SJSA1 (cell line): ENCODE measurements at places on chromosomes 6 and 20.

- peak; percentile 82 for DNase-seq
Measured at GRCh38 chr6:71404145-71404966, 115.7 kb downstream of the OGFRL1 start.

DNA sequence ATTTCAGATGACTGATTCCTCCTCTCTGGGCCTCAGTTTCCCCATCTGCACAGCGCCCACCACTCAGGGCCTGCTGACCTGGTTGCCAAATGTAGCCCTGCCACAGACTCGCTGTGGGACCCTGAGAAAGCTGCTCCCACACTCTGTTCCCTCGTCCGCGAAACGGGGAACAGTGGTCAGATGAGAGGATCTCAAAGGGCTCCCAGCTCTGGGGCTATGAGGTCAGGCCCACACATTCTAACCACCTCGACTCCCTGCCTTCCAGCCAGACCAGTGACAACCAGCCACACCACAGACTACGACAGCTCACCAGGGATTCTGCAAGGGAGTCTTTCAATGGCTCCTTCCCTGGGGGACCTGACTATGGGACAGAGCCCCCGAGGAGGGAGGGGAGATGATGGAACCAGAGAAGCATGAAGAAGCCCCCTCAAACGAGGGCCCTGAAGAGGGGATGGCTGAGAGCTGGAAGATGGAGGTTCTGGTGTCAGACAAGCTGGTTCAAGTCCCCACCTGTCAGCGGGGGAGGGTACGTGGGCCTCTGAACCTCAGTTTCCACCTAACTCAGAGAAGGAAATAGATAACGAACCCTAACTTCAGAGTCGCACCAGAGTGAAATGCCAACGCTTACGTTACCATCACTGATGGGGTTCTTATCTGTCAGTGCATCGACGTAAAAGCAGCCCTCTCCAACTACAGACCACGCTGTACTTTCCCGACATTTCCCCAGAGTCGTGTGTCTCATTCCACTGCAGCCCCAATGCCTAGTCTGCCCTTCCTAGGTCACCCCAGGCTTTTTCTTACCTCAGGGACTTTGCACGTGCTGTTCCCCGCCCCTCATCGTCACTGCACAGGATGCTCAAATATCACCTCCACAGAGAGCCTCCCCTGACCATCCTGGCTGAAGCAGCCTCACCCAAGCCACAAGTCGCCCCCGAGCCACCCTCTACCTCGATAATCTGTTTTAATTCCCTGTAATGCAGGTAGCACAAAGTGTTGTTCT lies 60.5 kb downstream of the PREX1 start:
- DNase-seq = no peak

DNA sequence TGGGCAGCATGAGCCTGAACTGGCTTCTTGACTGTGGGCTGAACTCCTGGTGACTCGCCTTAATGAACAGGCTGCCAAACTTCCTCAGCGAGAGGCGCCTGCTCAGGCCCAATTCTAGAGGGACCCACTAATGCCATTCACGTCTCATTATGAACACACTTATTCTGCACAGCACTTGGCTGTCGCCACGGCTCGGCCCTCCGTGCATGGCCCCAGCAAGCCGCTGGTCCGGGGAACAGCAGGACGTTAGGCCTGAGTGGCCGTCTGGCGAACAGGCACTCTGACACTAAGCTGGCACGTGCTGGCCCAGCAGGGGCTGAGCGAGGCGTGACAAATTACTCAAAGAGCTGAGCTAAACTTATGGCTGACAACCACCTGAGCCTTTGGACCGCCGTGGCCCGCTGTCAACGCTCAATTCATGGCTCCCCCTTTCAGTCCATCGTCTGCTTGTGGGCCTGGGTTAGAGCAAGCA lies 45.9 kb downstream of the INSM1 start:
- DNase-seq = no peak

DNA sequence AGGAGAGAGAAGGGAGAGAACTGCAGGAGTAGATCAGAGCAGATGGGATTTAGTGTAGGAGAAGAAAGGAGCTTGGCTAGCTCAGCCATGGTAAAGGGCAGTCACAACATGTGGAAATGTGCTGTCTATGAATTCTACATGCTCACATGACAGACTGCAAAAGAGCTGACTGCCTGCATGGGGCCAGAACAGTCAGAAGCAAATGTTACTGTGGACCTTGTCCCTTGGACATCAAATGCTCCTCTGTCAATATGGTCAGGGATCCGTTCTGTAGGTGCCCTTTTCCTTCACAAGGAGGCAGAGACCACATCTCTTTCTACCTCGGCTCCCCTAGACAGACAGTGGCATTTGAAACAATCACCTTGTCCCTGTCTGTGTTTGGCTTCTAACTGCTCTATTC lies 46.6 kb upstream of the HIVEP1 start:
- no peak for DNase-seq

DNA sequence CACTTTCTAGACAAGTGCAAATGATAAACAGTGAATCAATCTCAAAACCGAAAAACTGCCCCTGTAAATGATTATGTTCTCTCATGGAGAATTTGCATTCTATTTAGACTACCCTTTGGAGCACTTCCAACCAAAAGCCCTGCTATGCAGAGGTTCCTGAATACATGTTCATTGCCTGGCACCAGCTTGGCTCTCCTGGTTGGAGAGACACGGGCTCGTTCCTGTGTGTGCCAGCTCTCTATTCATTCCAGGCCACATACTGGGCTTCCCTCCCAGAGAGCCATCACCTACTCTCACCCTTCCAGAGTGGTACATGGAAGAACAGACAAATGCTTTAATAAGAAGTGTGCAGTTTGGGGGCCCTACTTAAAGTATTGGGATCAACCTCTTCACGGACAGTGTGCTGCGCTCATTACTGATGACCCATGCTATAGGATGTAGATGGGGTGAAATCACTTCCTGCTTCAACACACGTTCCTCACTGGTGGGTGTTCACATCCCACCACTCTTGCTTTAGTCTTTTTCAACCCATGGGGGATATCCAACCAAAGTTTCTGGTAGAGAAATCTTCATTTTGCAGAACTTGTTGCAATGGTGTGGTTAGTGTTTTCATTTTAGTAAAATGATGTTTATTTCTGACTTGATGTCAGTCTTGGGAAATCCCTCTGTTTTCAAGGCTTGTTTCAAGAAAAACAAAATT lies 38.5 kb upstream of the NAA20 start:
- DNase-seq = no peak

DNA sequence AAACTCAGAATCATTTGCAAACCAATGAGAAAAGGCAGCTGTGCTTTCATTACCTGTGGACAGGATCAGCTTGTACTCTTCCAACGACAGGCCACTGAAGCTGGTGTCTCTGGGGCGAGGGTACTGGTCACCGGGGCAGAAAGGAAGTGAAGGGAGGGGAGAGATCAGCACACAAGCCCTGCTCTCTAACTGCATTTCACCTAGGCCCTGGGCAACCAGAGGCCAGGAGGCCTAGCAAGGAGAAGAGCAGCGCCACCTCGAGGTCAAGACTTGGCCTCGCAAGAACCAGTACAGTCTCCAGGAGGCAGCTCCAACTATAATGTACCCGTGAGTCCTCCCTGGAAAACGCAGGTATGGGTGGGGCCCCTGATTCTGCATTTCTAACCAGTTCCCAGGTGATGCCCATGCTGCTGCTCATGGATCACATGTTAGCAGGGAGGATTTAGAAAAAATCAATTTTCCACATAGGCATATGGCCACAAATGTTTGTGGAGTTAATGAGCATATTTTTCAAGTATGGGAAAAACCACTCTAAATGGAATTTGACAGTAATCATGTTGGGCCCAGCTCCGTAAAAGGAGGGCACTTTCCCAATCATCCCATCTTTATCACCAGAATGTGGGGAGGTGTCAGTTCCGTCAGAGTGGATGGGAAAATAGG lies 11.0 kb downstream of the UQCC2 start:
- DNase-seq = peak; percentile 24

DNA sequence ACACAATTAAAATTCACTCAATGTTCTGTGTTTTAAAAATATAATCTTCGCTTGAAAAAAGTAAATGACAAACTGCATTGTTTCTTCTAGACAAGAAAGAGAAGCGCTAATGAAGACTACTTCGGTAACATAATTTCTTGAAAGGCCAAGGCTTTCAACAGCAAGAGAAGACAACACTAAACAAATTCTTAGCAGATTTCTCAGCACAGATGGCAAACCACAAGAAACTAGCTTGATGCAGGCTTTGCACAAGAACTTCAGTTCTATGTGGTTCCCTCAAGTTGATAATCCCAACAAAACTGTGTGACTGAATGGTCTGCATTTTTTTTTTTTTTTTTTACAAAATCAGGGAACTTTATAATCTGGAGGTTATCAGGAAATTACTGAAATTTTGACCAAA lies 447.4 kb upstream of the NRSN1 start:
- DNase-seq = no peak

DNA sequence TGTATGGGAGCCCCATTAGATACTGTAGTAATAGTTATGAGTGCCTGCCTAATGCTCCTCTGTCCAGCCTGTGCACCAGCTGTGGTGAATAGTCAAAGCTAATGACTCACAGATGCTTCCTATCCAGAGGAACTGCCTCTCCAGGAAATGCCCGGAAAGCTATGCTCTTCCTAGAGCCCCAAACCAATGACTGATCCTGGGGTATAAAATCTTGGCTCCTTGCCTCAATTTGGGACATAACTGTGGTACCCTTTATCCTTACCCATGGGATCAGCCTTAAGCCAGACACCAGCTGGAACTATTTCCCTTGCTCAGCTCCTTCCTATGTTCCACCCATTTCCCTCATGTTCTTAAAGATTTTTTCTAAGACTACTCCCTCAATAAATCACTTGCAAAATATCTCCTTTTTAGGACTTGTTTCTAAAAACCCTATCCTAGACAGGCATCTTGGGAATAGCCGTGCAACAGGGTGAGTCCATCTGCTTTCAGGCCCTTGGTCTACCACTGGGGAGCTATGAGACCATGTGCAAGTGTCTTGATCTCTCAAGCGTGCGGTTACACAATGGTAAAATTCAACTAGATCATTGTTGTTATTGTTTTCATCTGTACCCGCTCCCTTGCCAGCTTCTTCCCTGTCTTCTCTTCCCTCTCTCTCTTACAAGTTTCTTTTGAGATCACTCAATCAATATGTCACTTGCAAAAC lies 283.7 kb downstream of the BTBD3 start:
- DNase-seq = no peak

DNA sequence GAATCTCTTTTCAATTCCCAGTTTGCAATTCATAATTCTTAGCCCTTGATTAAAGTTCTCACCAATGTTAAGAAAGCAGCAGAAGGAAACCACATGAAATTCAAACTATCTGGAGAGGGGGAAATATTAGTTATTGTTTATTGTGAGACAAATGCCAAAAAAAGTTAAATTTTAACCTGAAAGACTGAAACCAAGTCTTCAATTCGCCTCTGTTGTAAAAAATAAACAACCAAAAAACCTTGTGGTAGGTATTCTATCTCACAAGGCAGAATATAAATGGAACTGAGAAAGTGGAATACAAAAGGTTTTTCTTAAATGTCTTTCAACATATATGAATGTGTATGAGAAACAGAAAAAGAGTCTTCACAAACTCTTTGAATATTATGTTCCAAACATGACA lies 24.8 kb downstream of the TMX4 start:
- DNase-seq = no peak

DNA sequence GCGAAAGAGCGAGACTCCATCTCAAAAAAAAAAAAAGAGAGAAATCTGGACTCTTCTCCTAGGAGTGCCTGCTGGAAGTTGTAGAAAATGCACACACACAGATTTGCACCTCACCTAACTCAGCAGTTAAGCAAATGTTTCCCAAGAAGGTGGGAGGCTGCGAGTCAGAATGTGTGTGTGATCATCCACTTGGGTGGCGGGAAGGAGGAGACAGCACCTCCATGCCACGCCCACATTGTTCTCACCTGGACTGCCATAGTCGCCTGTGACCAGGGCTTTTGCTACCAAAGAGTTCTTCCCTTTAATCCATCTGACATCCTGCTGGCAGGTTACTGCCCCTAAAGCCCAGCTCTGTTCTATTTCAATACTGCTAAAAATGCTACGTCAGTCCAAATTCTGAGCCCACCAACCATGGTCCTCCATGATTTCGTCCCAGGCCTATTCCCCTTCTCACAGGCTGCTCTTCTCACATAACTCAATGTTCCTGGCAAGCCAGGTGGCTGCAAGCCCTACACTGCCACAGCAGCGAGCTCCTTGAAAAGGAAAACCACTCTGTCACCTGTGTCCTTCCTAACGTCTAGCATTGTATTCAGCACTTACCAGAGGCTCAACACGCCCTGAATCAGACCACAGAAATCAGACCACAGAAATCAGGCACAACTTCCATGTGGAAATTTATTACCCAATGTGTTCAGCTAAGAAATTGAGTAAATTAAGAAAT lies 77.5 kb downstream of the PSMG4 start:
- no peak for DNase-seq

GRCh38 chr6:137926207-137926731 lies 59.2 kb downstream of the TNFAIP3 start:
- DNase-seq = peak; percentile 80

DNA sequence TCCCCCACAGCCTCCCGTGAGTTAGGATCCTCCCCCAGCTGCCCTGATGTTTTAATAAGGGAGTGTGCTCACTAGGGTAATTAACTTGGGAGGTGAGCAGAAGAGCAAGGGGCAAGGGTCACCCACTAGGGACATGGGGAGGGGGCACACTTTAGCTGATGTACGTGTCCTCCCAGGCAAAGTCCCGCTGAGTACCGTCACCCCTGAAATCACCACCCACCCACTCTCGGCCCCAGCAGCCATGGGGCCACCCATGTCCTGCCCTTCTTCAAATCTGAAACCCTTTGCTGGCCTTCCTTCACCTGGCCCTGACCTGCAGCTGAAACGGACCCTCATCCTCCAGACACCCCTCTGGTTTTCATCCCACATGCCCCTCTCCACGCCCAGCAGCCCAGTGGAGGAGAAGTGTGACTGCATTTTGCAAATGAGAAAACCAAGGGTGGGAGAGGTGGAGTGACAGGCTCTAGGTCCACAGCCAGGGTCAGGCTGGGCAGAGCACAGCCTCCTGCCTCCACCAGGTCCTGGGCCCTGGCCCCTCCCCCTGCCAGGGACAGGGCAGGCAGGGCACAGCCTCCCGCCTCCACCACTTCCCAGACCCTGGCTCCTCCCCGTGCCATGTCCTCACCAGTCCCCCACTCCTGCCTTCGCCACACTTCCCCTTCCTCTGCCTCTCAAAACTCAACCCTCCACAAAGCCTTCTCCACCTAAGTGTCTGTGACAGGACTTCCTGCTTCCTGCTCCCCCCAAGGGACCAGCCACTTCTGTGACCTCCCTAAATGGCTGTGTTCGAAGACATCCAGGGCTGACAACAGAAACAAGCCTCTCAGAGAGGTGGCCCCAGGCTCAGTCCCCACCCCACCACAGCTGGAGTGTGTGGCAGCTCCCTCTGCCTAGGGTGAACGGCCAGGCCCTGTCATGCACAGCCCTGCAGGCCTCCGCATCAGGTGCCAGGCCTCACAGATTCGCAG lies 15.1 kb downstream of the ACSS1 start:
- DNase-seq = no peak

GRCh38 chr6:37524025-37524969 lies 24.6 kb upstream of the CCDC167 start:
- DNase-seq = peak; percentile 78

DNA sequence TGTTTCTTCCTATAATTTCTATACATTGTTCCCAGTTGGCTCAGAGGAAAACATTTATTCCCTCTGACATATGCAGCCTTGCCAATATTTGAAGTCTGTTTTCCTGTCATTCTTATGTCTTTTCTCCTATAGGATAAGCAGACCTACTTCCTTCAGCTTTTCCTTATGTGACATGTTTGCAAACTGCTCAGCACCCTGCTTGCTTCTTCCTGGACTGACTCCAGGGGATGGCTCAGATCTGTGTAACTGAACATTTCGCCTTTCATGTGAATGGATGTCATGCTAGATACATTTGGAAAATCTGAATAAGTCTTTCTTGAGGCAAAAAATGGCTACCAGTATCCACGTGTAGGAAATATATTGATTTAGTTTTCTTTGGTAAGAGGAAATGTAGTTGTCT lies 113.2 kb downstream of the CARMIL1 start:
- DNase-seq = no peak
